ENCODE measurements at places on chromosomes 5 and 9. TPM values are rescaled to one million over a fixed set of nuclear protein-coding genes. Genes with fewer than 3 reads are reported as not detected.

DNA sequence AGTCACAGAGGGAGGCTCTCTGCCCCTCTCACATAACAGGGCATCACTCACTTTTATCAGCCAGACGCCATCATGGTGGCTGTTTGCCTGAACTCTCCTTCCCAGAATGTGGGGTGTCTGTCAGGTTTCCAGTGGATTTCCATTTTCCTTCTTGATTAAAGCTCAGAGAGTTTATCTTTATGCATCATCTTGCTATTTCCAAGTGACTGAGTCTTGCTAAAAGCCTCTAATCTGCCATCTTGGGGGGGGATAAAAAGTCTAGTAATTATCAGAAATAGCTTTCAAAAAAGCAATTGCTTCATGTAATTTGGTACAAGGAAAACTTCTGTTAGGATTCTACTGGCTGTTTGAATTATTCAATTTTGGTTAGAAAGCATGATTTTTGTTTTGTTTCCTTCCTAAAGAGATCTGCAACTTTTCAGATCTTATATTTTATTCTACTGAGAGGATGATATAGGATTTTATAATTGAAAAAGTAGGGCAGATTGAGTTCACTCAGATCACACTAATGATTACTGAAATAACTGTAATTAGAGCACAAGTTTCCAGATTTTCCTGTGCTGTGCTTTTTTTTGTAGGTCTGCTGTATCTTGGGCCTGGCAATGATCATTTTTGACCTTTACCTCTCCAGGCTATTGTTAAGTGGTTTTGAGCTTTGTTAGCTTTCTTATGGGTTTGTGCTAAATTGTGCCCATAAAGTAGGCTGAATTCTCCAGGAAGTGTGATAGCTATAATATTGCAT lies 661.5 kb downstream of the TLE4 start:
- peak; percentile 13 for DNase-seq

DNA sequence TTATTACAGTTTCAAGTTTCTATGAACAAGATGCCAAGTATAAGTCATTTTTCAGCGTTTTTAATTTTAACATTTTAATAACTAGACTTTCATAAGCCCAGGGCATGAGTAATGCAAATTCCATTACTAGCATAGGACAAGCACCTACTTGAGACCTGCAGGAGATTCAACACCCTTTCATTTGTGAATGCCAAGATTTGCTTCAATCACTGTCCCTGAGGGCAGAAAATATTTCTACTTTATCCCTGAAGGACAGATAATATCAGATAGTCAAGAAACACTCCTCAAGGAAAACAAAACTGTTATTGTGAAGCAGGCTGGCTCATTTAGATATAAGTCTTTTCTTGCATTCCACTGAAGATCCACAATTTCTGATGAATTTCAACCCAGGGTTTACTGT lies 27.7 kb upstream of the ZNF622 start:
- no peak for DNase-seq

ACSL6 gene
- total RNA-seq, result not detected

GRCh38 chr9:136546697-136547501 lies 1.1 kb upstream of the NOTCH1 start:
- peak; percentile 68 for DNase-seq

GRCh38 chr5:38722918-38723317 lies 122.9 kb upstream of the OSMR start:
- DNase-seq, result no peak

- no peak for DNase-seq
Observed at GRCh38 chr5:81393783-81394718, at the start of gene ACOT12. ACOT12 (minus strand) TSS chr5:81394134; CDS start chr5:81394114, 20 bp downstream.

- no peak for DNase-seq
Observed at GRCh38 chr5:118176146-118176545, 812.2 kb downstream of the DTWD2 start.

SPINK4 gene
- total RNA-seq, result not detected

DNA sequence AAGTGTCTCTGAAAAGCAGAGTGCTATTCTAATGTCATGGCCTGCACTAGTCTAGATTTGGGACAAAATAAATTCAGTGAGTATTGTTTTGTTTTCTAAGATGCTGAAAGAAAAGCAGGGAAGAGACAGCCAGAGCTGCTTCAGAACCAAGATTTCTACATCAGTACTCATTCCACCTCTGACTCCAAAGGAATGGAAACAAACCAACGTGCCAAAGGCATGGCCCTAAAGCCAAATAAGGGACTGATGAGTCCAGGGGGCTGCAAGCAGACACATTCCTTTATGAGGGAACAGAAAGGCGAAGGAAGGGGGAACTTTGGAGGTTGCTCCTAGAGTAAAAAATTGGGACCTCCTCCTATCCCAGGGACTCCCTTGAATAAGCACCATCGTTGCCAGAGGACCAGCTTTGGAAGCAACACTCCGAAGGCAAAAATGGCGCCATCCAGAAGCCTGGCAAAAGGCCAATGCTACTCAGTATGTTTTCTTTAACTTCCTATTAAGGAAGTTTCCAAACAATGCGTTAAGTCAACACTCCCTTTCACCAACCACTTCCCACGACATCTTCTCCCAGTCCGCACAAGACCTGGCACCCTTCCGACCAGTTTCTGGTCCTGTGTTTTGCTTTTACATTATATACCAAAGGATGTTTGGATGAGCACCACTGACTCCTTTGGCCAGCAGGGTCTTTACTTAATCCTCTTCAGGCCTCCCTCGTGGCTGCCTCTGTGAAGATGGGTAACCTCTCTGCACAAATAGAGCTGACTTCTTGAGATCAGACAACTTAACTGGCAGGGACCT lies 31.6 kb downstream of the ADAM19 start:
- DNase-seq, result no peak

PCDHB13 gene
- total RNA-seq, result 0.07 TPM

- DNase-seq, result no peak
Observed at GRCh38 chr5:59238126-59238902, 655.2 kb downstream of the PDE4D start.

All from B cell (primary cell).